Skeletal muscle tissue (tissue), 5 donors: ENCODE measurements at places on chromosomes 6 and 20. TPM values are rescaled to one million over a fixed set of nuclear protein-coding genes. Genes with fewer than 3 reads are reported as not detected.

Gene PRR18
- total RNA-seq = 0.52 TPM

Gene TRAPPC3L
- 0.52 TPM for total RNA-seq

Gene FNDC1
- total RNA-seq = 71.0 TPM

Gene HLA-DOA
- total RNA-seq = 1.0 TPM

Gene TSPYL4
- total RNA-seq = 8.4 TPM

Gene APOM
- total RNA-seq = 1.0 TPM

Gene HAO1
- total RNA-seq = not detected

Gene PRDM1
- total RNA-seq = 1.6 TPM

Gene SSTR4
- not detected for total RNA-seq

Gene POPDC3
- 52.2 TPM for total RNA-seq

Gene CDS2
- 27.1 TPM for total RNA-seq

Gene FLRT3
- total RNA-seq = 9.4 TPM

Gene SIRPD
- total RNA-seq = not detected
